Upper lobe of right lung (tissue), 1 donor: ENCODE measurements at places on chromosomes 3 and 15. TPM values are rescaled to one million over a fixed set of nuclear protein-coding genes. Genes with fewer than 3 reads are reported as not detected.
A peak's percentile ranks its signal among the peaks of the same experiment; 100 is the strongest.

DNA sequence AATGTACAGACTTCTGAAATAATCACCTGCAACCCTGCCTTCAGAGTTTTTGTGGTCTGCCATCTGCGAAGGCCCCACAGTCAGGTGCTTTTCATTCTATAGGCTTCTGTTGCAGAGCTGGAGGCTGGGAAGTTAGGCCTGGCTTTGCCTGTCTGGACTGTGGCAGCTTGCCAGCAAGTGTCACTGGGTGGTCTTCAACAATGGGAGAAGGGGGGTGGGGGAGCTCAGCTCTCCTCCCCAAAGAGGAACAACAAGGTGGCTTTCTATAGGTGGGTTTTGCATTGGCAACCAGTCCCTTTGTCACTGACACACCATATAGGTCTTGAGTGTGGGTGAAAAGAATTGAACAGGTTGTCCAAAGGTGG, 7.3 kb downstream of the BOC start:
- no peak overlapping the region for H3K4me3 ChIP-seq
- H3K27ac ChIP-seq = no peak overlapping the region
- DNase-seq = no peak

GRCh38 chr3:149506965-149507364, 32.5 kb downstream of the TM4SF4 start:
- no peaks in the 10 kb centered on the region for H3K27me3 ChIP-seq
- H3K36me3 ChIP-seq = no peaks in the 10 kb centered on the region
- no peak overlapping the region for H3K4me3 ChIP-seq
- H3K27ac ChIP-seq = peak overlapping the region; percentile 73

DNA sequence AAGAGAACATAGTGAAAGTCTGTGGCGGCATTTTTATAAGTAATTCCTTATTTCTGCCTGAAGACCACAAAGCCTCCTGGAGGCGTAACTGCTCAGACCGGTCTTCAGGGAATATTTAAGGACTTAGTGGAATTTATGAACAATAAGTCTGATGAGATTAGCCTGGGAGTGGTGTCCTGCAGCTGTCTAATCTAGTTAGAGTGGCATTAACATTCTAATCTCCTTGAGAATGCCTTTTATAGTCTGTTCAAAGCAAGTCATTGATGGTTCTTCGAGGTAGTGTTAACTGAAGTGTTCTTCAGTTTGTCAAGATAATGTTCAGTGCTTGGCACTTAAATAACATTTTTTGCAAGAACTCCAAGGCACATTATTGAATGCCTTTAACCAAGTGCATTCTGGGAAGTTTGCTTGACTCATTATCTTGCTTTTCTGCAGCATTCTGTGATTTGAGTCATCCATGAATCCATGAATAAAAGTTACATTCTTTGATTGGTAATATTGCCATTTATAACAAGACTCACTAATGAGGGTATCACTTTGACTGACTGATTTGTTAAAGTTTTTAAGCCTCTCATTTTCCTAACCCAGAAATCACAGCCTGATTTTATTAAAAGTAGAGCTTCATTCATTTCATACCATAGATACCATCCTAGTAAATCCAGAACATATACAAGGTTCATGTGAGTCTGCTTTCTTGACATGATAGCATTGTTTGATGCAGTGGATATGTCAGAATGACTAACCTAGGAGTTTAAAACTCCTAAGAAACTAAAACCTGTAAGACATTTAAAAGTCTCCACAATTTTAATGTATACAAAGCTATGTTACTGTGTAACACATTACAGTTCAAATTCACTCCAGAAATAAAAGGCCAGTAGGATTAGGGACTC, 12.5 kb downstream of the RBM5 start:
- H3K4me3 ChIP-seq = no peak overlapping the region
- peaks cover 11% of the 10 kb centered on the region for H3K4me1 ChIP-seq
- no peaks in the 10 kb centered on the region for H3K27me3 ChIP-seq
- no peak for DNase-seq
- H3K27ac ChIP-seq = no peak overlapping the region
- peaks cover 100% of the 10 kb centered on the region for H3K36me3 ChIP-seq

- DNase-seq = no peak
- no peak overlapping the region for H3K27ac ChIP-seq
- H3K27me3 ChIP-seq = no peaks in the 10 kb centered on the region
- H3K4me1 ChIP-seq = peaks cover 3% of the 10 kb centered on the region
These were observed 88.3 kb upstream of the ACP3 start for GRCh38 chr3:132228923-132229322.

- DNase-seq = no peak
- H3K4me3 ChIP-seq = no peak overlapping the region
- H3K27ac ChIP-seq = no peak overlapping the region
- H3K4me1 ChIP-seq = no peaks in the 10 kb centered on the region
- H3K27me3 ChIP-seq = no peaks in the 10 kb centered on the region
These were observed 93.7 kb downstream of the RAD18 start for GRCh38 chr3:8869613-8870012.

DNA sequence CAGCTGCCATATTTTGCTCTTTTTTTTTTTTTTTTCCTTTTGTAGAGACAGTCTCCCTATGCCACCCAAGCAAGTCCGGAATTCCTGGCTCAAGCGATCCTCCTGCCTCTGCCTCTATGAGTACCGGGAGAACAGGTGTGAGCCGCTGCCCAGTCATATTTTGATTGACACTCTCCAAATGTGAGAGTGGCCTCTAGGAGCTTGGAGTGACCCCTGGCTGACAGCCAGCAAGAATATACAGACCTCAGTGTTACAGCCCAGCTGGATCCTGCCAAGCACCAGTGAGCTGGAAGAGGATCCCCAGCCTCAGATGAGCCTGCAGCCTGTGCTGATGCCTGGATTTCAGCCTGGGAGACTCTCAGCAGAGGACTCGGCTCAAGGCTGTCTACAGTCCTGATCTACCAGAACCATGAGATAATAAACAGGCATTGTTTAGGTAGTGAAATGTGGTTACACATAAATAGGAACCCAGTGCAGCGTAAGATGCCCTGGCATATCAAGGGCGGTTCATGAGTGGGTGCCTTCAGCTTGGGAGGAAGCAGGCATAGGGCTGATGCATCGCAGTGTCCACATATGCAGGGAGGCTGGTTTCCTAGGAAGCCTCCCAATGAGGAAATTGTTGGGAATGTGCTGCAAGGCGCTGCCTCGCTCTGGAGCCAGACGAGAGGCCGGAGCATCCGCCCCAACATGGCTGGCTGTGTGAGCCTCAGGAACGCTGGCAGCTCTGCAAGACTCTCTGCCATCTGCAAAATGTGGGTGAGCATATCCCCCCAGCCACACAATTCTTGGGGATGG, 38.9 kb upstream of the ATP10A start:
- no peaks in the 10 kb centered on the region for H3K27me3 ChIP-seq
- H3K4me1 ChIP-seq = peaks cover 12% of the 10 kb centered on the region
- no peaks in the 10 kb centered on the region for H3K36me3 ChIP-seq
- H3K4me3 ChIP-seq = no peak overlapping the region
- peak overlapping the region; percentile 20 for H3K27ac ChIP-seq

DNA sequence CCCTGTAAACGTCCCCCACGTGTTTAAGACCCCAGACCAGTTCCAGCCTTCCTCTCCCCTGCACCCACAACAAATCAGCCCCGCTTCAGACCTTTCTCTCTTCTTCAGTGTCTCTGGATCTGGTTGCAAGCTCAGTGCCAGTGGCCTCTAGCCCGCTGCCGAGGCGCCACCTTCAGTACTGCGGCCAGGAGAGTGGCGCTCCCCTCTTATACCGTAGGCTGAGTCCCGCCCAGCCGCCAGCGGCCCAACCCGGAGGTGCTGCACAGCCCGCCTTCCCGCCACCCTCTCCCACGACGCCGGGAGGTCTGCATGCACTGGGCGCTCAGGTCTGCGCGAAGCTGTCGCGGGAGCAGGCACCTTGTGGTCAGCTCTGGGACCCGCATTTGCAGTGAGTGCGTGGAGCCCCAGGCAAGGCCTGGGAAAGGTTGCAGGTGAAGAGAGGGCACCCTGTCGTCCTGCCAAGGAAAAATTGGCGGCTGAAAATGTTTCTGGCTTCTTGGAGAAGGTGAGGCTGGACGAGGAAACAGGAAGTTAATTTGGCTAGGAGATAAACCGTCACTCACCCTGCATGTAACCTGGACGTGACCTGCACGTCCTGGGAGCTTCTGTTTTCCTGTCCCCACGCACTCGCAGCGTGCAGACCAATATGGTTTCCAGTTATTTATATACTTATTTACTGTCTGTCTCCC, at the start of gene C2CD4B:
Gene C2CD4B, minus strand, starts transcription at position 182 of the 689 bp plus-strand sequence. CDS start 301 bp downstream, outside the sequence.
- peak within 1 kb of the TSS; percentile 58 for H3K27ac ChIP-seq
- peaks cover 26% of the 10 kb centered on the region for H3K27me3 ChIP-seq
- DNase-seq = peak; percentile 78
- peak within 1 kb of the TSS; percentile 51 for H3K4me3 ChIP-seq
- no peaks in the 10 kb centered on the region for H3K36me3 ChIP-seq

- peak; percentile 95 for DNase-seq
- peaks cover 7% of the 10 kb centered on the region for H3K4me1 ChIP-seq
- H3K36me3 ChIP-seq = no peaks in the 10 kb centered on the region
- H3K4me3 ChIP-seq = peak overlapping the region; percentile 8
- no peak overlapping the region for H3K27ac ChIP-seq
These were observed 8.9 kb upstream of the RTP3 start for GRCh38 chr3:46488735-46489361.

DNA sequence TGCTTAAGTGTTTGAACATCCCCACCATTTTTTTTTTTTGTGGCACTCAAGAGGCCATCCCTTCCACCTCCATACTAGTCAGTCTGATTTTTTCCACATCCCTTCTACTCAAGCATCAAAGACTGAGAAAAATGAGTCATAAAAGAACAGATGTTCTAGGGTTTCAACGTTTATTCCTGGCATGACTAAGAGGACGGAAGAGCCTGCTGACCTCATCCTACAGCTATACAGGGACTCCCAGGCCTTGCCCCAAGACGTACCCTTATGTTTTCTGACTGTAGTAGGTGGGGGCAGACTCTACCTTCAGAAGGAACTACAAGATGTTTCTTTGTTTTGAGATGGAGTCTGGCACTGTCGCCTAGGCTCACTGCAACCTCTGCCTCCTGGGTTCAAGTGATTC, 3.3 kb upstream of the ITPKA start:
- H3K27me3 ChIP-seq = peaks cover 28% of the 10 kb centered on the region
- no peak overlapping the region for H3K27ac ChIP-seq
- no peak for DNase-seq
- H3K36me3 ChIP-seq = no peaks in the 10 kb centered on the region

GRCh38 chr15:41928100-41928499, 34.2 kb upstream of the SPTBN5 start:
- peaks cover 74% of the 10 kb centered on the region for H3K4me1 ChIP-seq
- peaks cover 15% of the 10 kb centered on the region for H3K36me3 ChIP-seq
- peak; percentile 30 for DNase-seq
- no peak overlapping the region for H3K4me3 ChIP-seq
- H3K27me3 ChIP-seq = no peaks in the 10 kb centered on the region

- no peaks in the 10 kb centered on the region for H3K36me3 ChIP-seq
- H3K4me1 ChIP-seq = peaks cover 91% of the 10 kb centered on the region
- peak overlapping the region; percentile 61 for H3K27ac ChIP-seq
- DNase-seq = peak; percentile 96
These were observed 61.4 kb downstream of the SMAD6 start for GRCh38 chr15:66763186-66764071.

- no peak for DNase-seq
- H3K36me3 ChIP-seq = peaks cover 22% of the 10 kb centered on the region
- H3K27ac ChIP-seq = no peak overlapping the region
- H3K4me1 ChIP-seq = no peaks in the 10 kb centered on the region
These were observed 19.6 kb upstream of the FBXO22 start for GRCh38 chr15:75884041-75884440.

DNA sequence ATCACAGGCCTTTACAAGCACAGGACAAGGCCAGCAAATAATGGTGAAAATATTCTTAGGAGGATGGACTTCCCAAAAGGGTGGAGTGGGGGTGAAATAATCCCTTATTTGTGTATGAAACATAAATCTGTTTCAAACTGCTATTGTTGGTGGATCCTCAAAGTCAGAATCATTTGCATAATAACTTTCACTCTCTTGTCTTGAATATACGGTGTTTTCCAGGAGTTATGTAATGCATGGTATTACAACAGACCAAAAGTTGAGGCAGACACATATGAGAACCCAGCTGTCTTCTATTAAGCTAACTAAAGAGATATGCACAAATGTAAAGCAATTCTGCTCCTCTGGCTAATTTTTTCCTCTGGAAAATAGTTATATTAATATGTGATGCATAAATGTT, 57.7 kb downstream of the PRTG start:
- DNase-seq = no peak
- no peaks in the 10 kb centered on the region for H3K36me3 ChIP-seq
- no peaks in the 10 kb centered on the region for H3K27me3 ChIP-seq
- no peaks in the 10 kb centered on the region for H3K4me1 ChIP-seq
- no peak overlapping the region for H3K4me3 ChIP-seq

GRCh38 chr3:99625237-99625622, 13.2 kb upstream of the COL8A1 start:
- no peak for DNase-seq
- H3K4me1 ChIP-seq = no peaks in the 10 kb centered on the region
- no peaks in the 10 kb centered on the region for H3K27me3 ChIP-seq
- no peaks in the 10 kb centered on the region for H3K36me3 ChIP-seq
- H3K27ac ChIP-seq = no peak overlapping the region

The SLC6A1 gene
- total RNA-seq = 0.84 TPM

The IL17RC gene
- 26.9 TPM for total RNA-seq

The ANKUB1 gene
- not detected for total RNA-seq
